ENCODE measurements at places on chromosomes 16 and 17.
A peak's percentile ranks its signal among the peaks of the same experiment; 100 is the strongest.

GRCh38 chr16:81618187-81618586, 160.9 kb upstream of the PLCG2 start:
- H3K36me3 ChIP-seq: no peaks in the 10 kb centered on the region
- H3K4me1 ChIP-seq: peaks cover 10% of the 10 kb centered on the region
- H3K27ac ChIP-seq: peak overlapping the region; percentile 78
- no peak for DNase-seq
- H3K4me3 ChIP-seq: no peak overlapping the region
- no peaks in the 10 kb centered on the region for H3K27me3 ChIP-seq

DNA sequence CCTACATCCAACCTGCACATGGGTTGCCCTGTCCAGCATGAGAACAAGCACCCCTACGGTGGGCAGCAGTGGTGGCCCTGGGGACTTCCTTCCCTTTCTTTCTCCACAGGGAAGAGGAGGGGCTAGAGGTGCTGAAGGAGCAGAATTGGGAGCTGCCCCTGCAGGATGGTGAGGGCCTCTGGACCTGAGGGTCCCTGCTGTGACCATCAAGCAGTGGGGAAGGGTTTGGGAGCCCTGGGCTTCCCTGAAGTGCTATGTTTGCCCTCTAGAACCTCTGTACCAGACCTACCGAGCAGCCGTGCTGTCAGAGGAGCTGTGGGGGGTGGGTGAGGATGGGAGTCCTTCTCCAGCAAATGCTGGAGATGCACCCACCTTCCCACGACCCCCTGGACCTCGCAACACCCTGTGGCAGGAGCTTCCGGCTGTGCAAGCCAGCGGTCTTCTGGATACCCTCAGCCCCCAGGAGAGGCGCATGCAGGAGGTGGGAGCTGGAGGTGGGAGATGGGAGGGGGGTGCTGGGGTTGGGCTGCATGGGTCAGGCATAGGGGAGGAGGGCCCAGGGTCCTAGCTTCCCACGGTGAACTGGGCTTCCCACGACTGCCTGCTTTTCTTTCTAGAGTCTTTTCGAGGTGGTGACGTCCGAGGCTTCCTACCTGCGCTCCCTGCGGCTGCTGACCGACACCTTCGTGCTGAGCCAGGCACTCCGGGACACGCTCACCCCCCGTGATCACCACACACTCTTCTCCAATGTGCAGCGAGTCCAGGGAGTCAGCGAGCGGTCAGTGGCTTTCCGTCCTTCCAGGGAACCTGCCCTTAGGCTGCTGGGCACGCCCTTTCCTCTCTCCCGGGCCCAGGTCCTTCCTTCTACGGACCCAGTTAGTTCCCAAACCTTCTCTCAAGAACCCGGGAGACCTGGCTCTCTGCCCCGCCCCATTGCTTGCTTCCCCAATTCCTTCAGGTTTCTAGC, 5.0 kb downstream of the ARHGEF15 start:
- H3K4me1 ChIP-seq: peaks cover 12% of the 10 kb centered on the region
- no peak overlapping the region for H3K4me3 ChIP-seq
- H3K36me3 ChIP-seq: no peaks in the 10 kb centered on the region
- peak; percentile 53 for DNase-seq
- H3K27ac ChIP-seq: no peak overlapping the region
- H3K27me3 ChIP-seq: peaks cover 48% of the 10 kb centered on the region

- DNase-seq: peak; percentile 51
- H3K27ac ChIP-seq: peak overlapping the region; percentile 66
- H3K27me3 ChIP-seq: no peaks in the 10 kb centered on the region
- H3K36me3 ChIP-seq: no peaks in the 10 kb centered on the region
- no peak overlapping the region for H3K4me3 ChIP-seq
These were observed 40.5 kb upstream of the GCSH start for GRCh38 chr16:81136390-81137335.

DNA sequence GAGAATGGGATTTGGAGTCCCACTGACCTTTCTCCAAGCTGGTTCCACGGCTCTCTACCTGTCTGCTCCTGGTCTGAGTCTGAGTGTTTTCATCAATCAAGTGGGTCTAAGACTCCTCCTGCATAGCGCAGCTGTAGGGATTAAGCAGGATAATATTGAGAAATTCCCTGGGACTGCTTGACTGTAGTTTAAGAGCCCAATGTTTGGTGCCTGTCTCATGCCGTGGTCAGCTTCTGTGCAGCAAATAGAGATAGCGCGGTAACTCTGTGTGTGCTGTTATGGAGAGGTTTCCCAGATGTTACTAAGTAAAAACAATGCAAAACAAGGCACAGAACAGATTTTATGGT, 21.4 kb downstream of the RPTOR start:
- no peak overlapping the region for H3K4me3 ChIP-seq
- no peak overlapping the region for H3K27ac ChIP-seq
- H3K27me3 ChIP-seq: no peaks in the 10 kb centered on the region
- H3K4me1 ChIP-seq: peaks cover 8% of the 10 kb centered on the region

DNA sequence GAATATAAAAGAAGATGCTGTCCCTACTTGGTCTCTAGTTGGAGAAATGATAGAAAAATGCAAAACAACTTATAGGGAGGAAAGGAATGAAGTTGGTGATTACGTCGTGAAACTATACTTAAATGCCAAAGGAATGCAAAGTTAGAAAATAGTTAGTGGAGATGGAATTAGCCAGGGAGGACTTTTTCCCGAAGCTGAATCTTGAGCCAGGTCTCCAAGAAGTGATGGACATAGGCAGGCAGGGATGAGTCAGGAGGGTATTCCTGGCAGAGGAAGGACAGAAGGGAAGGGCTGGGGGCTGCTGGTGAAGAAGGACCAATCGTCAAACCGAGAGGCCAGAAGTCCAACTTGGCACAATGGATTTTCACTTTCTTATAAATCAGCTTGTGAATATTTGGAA, 1.8 kb downstream of the SNTB2 start:
- H3K4me3 ChIP-seq: peak overlapping the region; percentile 62
- DNase-seq: peak; percentile 37
- peaks cover 13% of the 10 kb centered on the region for H3K4me1 ChIP-seq
- H3K36me3 ChIP-seq: no peaks in the 10 kb centered on the region
- peak overlapping the region; percentile 96 for H3K27ac ChIP-seq
- H3K27me3 ChIP-seq: no peaks in the 10 kb centered on the region

- no peak overlapping the region for H3K4me3 ChIP-seq
- peaks cover 37% of the 10 kb centered on the region for H3K4me1 ChIP-seq
- H3K27me3 ChIP-seq: no peaks in the 10 kb centered on the region
- H3K36me3 ChIP-seq: no peaks in the 10 kb centered on the region
- peak overlapping the region; percentile 63 for H3K27ac ChIP-seq
These were observed 255.5 kb upstream of the TBX2 start for GRCh38 chr17:61144137-61144536.

GRCh38 chr17:3973495-3974137, 9.4 kb upstream of the ATP2A3 start:
- DNase-seq: no peak
- no peak overlapping the region for H3K4me3 ChIP-seq

DNA sequence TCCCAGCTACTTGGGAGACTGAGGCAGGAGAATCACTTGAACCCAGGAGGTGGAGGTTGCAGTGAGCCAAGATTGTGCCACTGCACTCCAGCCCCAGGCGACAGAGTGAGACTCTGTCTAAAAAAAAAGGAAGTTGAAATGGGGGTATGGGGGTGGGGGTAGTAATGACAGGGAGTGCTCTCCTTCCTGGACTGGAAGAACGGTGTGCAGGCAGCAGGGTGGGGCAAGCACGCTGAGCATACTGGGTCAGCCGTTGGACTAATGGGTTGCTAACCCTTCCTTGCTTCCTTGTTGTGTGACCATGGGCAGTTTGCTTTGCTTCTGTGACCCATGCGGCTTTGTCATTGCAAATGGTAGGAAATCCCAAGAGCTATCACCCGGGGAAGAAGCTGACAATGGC, 16.5 kb downstream of the KATNIP start:
- no peak overlapping the region for H3K27ac ChIP-seq
- H3K27me3 ChIP-seq: no peaks in the 10 kb centered on the region

DNA sequence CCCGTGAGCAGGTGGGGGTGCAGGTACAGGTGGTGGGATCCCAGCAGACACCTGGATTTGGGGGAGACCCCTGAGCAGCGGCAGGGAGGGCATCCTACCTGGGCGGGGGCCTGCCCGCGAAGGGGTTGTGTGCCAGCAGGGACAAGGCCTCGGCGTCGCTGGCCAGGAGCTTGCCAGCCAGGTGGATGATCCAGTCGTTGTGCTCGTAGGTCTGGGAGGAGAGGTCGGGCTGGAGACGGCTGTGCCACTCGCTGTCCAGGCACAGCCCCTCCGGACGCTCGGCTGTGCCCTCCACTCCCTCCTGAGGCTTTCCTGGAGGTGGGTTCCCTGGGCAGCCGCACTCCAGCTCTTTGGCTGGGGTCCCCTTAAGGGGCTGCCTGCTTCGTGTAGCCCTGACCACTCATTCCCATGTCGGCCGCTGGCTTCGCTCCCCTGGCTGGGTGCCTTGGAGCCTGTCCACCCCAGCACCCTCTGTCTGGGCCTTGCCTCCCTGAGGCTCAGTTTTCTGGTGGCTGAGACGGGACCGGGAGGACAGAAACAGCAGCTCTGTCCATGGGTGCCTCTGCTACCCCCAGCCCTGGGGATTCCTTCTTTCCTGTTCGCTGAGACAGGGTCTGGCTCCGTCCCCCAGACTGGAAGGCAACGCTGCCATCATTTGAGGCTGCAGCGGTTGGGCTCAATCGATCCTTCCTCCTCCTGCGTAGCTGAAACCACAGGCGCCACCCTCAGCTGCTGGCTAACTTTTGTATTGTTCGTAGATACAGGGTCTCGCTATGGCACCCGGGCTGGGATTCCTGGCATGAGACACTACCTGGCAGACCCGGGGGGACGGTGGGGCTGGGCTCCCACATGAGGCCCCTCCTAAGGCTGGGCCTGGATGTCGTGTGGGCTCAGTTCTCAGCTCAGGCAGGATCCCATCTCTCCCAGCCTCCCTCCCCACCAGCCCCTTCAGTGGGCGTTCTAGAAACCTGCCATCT, 68.6 kb upstream of the GNG13 start:
- H3K36me3 ChIP-seq: no peaks in the 10 kb centered on the region
- no peak overlapping the region for H3K4me3 ChIP-seq
- no peaks in the 10 kb centered on the region for H3K4me1 ChIP-seq
- H3K27me3 ChIP-seq: no peaks in the 10 kb centered on the region
- no peak overlapping the region for H3K27ac ChIP-seq

- peaks cover 11% of the 10 kb centered on the region for H3K4me1 ChIP-seq
- H3K4me3 ChIP-seq: no peak overlapping the region
- DNase-seq: peak; percentile 24
- no peaks in the 10 kb centered on the region for H3K36me3 ChIP-seq
- H3K27ac ChIP-seq: peak overlapping the region; percentile 76
- H3K27me3 ChIP-seq: no peaks in the 10 kb centered on the region
These were observed 122.6 kb upstream of the MED13 start for GRCh38 chr17:62187681-62188080.

All from hepatocyte (in vitro differentiated cells).